Psoas muscle (tissue), 8 donors: ENCODE measurements at places on chromosomes 11 and 22. TPM values are rescaled to one million over a fixed set of nuclear protein-coding genes. Genes with fewer than 3 reads are reported as not detected.

Gene PHF21B
- 0.44 TPM for total RNA-seq

Gene CENATAC
- total RNA-seq: 10.1 TPM

Gene RIC3
- 3.4 TPM for total RNA-seq

Gene LYVE1
- total RNA-seq: 17.4 TPM

Gene OR8D4
- not detected for total RNA-seq

Gene OR5L1
- not detected for total RNA-seq

Gene MMP12
- total RNA-seq: not detected

Gene PKP3
- 0.75 TPM for total RNA-seq

Gene OR8D1
- total RNA-seq: not detected
